ENCODE measurements at places on chromosomes 16 and 17.

DNA sequence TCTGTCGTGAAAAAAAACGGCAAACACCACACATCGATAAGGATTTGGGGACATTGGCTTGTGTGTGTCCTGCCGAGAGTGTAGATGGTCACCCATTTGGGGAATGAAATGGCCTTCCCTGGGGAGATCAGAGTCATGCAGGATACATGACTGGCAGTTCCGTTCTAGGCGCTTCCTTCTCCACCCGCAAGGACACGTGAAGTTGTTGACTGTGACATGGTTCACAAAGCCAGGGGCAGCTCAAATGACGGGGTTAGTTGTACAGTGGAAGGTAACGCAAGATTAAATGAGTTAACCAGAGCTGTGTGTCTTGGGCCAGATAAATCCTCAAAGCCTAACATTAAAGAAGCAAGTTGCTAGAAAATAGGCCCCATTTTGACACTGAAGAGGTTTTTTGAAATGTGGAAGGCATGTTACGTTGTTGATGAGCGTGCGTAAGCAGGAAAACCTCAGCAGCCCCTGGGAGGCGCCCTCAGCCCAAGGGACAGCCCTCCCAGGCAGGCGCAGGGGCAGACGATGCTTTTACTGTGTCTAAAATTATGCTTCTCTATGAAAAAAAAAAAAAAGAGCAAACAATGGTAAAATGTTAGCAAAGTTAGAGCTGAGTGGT lies 35.9 kb upstream of the CHMP6 start:
- DNase-seq: no peak

DNA sequence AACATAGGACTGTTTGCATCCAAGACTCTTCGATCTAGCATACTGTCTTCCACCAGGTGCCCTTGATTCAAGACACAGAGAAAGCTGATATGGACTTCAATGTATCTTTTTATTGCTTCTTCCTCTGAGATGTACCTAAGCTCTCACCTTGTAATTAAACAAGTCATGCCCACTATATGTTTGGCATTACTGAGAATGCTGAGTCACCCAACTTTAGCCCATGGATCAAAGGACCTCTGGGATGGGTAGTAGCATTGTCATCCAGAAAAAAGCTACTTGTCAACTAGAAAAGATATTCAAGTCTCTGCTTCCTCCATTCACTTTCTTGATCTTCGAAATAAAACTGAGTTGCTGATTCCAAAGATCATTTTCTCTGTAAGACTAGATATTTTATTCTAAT lies 37.8 kb downstream of the CDH8 start:
- no peak for DNase-seq

DNA sequence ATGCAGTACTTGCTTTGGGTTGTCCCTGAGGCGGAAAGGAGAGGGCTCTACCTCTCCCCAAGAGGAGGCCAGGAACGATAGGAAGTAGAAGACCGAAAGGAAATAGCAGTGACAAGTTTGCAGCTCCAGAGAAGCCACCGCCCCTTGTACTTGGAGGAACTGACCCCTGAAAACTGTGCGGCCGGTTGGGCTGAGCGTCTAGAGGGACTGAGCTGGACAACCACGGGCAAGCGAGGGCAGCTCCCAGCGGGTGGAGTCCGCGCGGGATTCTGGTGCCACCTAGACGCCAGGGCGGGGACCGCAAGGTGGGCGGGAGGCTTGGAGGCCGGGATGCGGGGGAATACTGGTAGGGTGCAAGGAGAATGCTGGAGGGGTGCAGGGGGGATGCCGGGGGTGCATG lies 1.3 kb upstream of the SLC6A4 start:
- DNase-seq: no peak

DNA sequence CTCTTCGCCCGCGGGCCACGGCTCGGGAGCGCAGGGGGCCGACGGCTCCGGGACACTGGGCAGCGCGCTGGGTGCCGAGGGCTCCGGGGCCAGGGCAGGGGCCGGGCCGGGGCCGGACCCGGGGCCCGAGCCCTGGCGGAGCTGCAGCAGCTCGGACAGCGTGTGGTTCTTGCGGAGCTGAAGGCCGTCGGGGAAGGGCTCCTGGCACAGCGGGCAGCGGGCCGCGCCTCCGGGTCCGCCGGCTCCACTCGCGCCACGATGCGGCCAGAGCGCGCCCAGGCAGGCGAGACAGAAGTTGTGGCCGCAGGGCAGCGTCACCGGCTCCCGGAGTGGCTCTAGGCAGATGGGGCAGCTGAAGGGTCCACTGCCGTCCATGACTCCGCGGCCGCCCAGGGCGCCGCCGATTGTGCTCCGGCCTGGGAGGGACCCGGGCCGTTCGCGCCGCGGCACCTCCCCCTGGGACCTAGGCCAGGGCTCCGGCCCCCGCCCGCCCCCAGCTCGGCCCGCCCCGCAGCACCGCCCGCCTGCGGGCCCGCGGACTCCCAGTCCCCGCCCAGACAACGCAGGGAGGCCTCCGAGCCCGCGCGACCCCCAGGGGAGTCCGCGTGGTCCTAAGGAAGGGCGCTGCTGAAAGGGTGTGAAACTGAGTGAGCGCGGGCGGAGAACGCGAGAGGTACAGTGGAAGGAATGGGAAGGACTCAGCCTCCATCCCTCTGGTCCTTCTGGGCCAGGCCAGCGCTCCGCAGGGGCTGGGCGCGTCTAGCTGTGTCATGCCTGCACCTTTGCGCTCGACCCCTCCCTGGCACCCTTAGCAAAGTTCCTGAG lies at the start of gene TRIM47:
TRIM47 (minus strand) TSS at position 408 of the 825 bp plus-strand sequence; CDS start at position 375, 33 bp downstream.
- DNase-seq: no peak

DNA sequence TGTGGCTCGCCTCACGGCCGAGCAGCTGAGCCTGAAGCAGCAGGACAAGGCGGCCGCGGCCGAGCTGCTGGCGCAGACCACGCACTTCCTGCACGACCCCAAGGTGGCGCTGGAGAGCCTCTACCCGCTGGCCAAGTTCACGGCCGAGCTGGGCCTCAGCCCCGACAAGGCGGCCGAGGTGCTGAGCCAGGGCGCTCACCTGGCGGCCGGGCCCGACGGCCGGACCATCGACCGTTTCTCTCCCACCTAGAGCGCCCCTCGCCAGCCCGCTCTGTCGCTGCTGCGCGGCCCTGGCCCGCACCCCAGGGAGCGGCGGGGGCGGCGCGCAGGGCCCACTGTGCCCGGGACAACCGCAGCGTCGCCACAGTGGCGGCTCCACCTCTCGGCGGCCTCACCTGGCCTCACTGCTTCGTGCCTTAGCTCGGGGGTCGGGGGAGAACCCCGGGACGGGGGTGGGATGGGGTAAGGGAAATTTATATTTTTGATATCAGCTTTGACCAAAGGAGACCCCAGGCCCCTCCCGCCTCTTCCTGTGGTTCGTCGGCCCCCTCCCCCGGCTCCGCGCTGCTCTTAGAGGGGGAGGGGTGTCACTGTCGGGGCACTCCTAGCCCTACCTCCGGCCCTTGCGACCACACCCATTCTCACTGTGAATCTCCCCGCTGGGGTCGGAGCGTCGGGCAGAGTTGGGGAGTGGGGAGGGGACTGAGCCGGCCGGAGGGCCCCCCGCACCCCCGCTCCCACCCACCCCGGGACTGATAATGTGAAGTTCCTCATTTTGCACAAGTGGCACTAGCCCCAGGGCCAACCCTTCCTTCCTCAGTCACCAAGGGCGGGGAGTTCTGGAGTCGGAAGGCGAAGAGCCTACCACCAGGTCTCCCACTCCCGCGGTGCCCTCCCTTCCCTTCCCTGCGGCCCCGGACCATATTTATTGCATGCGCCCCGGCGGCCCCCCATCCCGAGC lies 4.0 kb downstream of the HIC1 start:
- DNase-seq: peak; percentile 49
